ENCODE measurements at places on chromosomes 2 and 18.
A peak's percentile ranks its signal among the peaks of the same experiment; 100 is the strongest.

DNA sequence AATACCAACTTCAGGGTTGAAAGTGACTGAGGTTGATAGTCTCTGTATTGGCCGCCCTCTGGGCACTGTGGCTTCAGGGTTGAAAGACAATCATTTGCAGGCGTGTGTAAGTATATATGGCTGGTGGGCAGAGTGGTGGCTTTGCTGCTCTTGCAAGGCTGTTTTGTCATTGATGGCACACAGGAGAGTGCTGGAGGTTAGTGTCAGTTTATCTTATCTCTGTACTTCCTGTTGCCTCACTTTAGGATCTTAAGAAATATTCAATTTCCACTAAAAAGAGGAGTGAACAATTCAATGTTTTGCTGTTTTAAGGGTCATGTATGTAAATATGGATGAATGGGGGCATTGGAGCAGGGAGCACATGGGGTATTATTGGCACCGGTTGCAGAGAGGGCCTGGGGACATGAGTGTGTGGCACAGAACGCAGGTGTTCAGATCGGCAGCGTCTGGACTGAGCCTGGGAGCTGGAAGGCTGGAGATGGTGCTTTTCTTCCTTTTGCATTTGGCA is 51.5 kb downstream of the NCK2 start:
- DNase-seq, result no peak

GRCh38 chr2:36773947-36774346 is 77.4 kb downstream of the VIT start:
- no peak for DNase-seq

GRCh38 chr2:176106581-176107539 is at the start of gene HOXD11:
TSS of gene HOXD11 (plus strand) at chr2:176107280. CDS start at chr2:176107356, 76 bp downstream.
- no peak for DNase-seq

- DNase-seq, result no peak
Observed at GRCh38 chr2:151206446-151206968, 55.2 kb downstream of the RBM43 start.

DNA sequence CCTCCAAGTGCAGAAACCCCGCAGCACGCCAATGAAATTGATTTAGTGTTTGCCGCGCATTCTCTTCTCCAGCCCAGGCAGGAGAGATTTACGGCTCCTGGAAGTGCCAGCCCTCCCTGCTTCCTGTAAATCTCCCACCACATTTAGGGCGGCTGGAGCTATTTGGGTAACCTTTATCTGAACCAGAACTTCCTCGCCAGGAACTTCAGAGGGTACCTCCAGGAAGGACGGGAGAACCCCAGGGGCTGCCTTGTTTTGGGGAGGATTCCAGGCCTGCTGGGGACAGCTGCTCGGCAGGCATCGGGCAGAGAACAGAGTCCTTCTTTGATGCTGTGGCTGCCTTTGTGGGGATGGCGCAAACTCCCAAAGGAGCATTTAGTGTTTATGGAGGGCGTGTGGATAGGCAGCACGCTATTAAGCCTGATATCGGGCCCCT is 122.0 kb upstream of the MYCN start:
- no peak for DNase-seq

DNA sequence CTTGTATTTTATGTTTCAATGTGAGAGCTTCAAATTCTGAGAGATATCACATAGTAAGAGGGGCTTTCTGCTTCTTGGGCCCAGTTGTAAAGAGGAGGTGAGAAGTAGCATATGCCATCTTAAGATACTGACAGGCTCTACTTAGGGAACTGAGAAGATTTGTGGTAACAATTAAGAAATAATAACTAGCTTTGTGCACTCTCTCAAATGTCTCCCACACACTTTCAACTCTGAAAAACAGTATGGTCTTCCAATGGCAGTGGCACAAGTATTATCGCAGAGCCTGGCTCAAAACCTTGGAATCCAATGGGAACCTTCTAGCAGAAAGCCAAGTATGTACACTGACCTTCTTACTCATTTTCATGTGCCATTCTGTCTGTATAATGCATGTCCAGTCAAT is 80.3 kb upstream of the FAM237A start:
- DNase-seq, result peak; percentile 15

DNA sequence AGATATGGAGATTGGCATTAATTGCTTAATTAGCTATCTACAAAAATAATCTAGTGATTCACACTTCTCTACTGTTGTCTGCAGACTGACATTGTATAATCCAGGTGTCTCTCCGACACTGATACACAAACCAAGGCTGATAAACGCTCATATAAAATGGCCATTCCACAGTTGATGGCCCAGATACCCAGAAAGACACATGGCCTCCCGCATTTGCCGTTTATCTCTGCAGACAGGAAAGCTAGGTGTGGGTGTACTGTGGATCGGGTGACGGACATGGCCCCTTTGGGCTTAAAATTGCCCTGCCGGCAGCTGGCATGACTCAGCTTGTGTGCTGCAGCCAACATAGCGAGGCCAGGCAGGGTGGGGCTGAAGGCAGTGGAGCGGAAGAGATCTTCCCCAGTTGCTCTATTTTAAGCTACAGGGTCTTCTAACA is 18.5 kb downstream of the PMAIP1 start:
- no peak for DNase-seq

DNA sequence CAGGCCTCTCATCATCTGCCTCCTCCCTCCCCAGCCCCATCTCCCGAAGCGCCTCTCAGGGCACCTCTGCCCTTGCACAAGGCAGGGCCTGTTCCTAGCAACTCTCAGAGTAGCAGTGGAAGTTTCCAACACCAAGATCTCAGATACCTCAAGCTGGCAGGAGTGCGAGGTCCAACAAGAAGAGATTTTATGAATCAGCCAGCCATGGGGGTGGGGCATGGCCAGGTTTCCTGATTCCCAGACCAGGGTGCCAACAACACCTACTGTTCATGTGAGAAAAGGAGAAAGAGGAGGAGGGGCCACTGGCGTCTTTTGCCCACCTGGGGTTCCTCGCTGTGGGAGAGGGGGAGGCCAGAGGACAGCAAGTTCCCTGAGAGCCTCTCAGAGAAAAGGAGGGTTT is 6.6 kb upstream of the STEAP3 start:
- DNase-seq, result no peak

DNA sequence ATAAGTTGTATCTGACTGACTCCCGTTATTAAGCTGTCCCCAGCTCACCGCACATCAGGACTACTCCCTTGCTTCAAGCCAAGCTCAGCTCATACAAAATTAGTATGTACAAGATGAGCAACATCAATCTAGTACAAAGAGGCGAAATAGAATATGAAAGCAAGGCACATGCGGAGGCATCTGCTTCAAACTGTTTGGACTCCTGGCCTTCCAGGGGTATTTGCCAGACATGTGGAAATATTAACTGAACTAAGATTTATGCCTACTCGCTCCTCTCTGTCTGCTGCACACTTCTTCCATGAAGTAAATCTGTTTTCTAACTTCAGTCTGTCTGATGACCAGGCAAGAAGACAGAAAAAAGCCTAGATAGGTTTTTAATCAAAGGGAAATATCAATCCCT is 499.8 kb downstream of the PID1 start:
- DNase-seq, result no peak

GRCh38 chr2:137300987-137301386 is 535.6 kb downstream of the THSD7B start:
- no peak for DNase-seq

- no peak for DNase-seq
Observed at GRCh38 chr2:233668605-233669260, 3.0 kb upstream of the UGT1A9 start.
